ENCODE measurements at places on chromosomes 7 and 10.

- no peak for DNase-seq
Measured at GRCh38 chr10:77946084-77946483, 19.5 kb upstream of the DLG5 start.

- DNase-seq: no peak
Measured at GRCh38 chr7:29840701-29841100, 34.4 kb downstream of the WIPF3 start.

GRCh38 chr7:101974393-101974792, 157.0 kb downstream of the CUX1 start:
- DNase-seq: no peak

GRCh38 chr7:81370822-81371221, 399.0 kb downstream of the HGF start:
- DNase-seq: no peak

DNA sequence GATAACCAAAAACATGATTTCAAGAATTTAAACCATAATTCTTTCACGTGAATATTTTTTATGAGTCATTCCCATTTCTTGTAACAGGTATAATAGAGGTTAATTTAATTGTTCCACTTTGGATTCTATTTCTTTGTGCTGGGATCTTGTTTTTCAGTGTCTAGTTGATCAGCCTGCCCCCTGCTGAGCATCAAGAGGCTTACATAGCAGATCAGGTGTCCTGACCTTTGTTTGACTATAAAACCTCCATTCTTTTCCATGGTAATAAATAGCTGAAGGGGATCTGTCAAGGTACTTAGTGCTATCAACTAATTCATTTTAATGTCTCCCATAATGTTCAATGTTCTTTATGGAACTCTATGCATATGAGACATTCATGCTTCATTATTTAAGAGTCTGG, 4.9 kb downstream of the COL17A1 start:
- no peak for DNase-seq

DNA sequence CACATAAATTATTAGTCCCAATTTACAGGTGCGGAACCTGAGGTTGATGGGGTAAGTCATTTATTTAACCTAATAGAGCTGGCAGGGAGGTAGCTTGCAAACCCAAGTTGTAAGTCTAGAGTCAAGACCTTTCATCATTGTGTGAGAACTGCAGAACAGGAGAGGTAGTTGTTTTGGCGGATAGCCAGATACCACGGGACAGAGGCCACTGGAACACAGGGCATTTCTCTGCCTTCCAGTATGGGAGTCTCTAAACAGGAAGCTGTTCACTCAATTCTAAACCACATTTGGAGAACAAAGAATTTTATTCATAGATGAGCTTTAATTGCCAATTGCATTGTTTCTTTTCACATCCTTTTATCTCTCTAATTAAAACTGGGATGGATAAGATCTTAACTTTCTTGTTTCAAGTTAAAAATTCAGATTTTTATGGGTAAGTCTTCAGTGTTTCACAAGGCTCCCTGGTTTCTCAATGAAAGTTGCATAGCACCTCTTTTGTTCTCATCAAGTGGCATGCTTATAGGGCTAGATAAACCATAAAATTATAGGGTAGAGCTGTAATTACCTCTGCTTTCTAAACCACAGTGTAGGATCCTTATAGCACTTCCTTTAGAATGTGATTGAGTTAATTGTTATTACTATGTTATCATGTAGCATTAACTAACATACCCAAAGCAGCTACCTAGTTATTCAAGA, 489.0 kb downstream of the GATA3 start:
- DNase-seq: no peak

DNA sequence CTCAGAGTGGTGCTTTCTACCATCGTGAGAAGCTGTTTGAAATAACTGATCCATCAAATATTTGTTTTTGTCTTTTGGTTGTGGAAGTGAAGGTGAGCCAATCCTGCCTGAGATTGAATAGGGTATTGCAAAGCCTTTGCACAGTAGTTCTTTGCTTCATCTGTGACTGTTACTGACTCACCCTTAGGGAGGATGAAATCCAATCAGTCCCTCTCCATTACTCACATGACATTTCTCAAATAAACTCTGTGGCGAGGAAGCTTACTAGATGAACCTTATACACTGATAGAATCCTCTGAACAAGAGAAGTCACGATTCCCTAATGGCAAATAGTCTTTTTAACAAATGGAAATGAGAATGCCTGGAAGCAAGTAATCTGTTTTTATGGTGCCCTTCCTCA, 31.9 kb downstream of the HEPACAM2 start:
- DNase-seq: no peak

GRCh38 chr10:49368256-49368655, 27.6 kb downstream of the DRGX start:
- no peak for DNase-seq

GRCh38 chr10:44397476-44398225, 12.8 kb upstream of the CXCL12 start:
- DNase-seq: no peak

GRCh38 chr10:14102056-14102455, 228.7 kb downstream of the FRMD4A start:
- DNase-seq: no peak

GRCh38 chr7:120864141-120864900, 6.4 kb upstream of the TSPAN12 start:
- no peak for DNase-seq

DNA sequence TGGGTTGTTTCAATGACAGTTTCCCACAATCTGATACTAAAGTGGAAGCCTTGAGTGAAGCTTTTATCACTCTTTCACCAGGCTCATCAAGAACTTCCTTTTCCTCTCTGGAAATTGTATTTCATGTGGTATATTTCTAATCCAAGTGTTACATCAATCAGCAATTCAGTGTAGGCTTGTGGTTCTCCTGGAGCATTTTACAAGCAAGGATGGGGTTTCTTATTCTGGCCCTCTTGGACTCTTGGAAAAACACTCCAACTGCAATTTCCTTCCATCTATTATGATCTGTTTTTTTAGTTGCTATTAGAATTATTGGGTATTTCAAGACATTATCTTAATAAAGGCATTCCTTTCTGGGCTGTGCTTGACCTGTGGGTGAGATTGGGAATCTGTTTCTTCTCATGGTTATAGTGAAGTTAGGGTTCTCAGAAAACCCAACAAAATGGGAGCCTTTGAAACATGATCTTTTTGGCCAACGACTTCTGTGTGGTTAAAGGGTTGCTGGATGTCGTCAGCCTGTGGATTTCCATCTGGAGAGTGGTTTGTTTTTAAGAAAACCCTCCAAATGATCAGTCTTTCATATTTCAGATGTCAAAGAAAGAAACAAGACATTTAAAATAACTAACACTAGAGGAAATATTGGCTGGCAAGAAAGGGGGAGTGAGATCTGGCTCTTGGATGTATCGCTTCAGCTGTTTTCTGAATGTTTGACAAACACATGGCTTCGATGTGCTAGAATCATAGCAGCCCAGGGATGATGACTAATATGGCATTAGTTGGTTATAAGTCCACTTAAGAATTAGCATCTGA, 540.2 kb downstream of the LRMDA start:
- DNase-seq: no peak

GRCh38 chr7:113608782-113609181, 310.0 kb downstream of the PPP1R3A start:
- no peak for DNase-seq

DNA sequence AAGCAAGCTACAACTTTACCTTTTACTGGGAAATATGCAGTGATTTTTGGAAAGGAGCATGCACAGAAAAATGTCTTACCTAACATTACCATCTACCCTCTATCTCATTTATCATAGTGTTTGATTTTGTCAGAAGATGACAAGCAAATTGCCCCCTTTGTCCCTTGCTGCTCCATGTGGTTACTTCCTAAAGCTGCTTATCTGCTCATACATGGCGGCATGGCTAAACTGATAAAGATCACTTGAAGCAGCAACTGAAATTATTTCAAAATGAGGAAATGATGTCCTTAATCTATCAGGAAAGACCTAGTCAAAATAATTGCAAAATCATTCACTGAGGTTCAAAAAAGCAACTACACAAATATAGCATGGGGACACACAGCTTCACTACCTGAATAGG, 1198.5 kb upstream of the SORCS1 start:
- DNase-seq: no peak

DNA sequence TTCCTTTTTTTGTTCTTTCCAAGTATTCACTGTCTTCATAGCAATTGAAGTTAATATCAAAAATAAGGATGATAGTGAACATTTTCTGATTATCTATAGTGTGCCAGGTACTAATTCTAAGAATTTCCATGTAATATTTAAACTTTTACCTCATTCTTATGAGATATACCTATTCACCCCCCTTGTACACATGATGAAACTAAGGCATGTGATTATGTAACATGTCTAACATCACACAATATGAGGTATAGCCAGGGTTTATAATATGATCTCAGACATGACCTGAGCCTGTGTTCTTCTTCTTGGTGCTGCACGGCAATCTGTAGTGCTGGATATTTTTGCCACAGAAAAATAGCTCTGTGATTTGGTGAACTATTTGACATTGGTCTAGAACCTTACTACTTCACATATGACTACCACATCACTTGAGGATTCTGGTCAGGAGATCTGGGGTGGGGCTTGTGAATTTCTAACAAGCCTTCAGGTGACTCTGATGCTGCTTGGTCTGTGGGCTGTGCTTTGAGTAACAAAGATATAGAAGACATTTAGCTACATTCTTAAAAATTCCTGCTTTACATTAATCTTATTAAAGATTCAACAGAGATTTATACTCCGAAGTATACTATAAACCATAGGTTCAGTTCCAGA, 79.1 kb downstream of the TRIM24 start:
- no peak for DNase-seq

GRCh38 chr10:89442289-89442688, 27.9 kb downstream of the IFIT5 start:
- DNase-seq: no peak

GRCh38 chr10:5533098-5533731, 8.5 kb downstream of the CALML3 start:
- DNase-seq: no peak

DNA sequence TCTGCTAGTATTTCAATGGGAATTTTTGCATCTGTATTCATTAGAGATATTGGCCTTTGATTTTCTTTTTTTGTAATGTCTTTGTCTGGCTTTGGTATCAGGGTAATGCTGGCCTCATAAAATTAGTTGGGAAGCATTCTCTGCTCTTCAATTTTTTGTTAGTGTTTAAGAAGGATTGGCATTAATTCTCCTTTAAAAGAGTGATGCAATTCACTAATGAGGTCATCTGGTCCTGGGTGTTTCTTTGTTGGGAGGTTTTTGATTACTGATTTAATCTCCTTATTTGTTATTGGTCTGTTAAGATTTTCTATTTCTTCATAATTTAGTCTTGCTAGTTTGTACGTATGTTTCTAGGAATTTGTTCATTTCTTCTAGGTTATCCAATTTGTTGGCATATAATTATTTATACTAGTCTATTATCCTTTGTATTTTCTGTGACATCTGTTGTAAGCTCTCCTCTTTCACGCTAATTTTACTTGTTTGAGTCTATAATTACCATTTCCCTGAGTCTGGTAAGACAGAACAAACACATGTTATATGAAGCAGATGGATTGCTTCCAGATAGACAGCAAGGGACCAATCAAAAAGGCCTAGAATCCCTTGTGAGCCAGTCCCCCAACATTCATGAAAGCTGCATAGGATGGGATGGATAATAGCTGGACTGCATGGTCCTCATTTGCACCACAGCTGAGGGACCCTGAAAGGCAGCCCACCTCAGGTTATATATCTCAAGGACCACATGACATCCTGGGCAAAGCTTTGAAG, 54.4 kb downstream of the MTPAP start:
- no peak for DNase-seq

- DNase-seq: no peak
Measured at GRCh38 chr10:133224756-133225372, 5.2 kb upstream of the UTF1 start.

DNA sequence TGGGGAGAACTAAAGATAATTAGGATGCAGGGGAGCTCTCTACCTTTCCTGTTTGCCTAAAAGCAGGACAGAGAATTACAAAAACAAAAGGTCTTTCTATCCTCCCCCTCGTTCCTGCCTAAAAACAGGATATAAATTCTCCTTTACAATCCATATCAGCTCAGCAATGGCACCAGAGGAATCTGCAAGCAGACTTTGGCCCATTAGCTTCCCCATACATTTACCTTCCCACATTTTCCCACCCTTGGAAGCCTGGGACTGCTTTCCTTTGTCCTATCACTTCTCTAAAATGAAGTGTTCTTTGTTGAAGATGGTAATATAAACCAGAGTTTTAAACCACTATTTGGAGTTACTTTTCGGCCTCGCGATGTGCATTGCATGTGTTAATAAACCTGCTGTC, 15.5 kb downstream of the SHTN1 start:
- DNase-seq: no peak
